ENCODE measurements at places on chromosomes 12 and 14.
A peak's percentile ranks its signal among the peaks of the same experiment; 100 is the strongest.

DNA sequence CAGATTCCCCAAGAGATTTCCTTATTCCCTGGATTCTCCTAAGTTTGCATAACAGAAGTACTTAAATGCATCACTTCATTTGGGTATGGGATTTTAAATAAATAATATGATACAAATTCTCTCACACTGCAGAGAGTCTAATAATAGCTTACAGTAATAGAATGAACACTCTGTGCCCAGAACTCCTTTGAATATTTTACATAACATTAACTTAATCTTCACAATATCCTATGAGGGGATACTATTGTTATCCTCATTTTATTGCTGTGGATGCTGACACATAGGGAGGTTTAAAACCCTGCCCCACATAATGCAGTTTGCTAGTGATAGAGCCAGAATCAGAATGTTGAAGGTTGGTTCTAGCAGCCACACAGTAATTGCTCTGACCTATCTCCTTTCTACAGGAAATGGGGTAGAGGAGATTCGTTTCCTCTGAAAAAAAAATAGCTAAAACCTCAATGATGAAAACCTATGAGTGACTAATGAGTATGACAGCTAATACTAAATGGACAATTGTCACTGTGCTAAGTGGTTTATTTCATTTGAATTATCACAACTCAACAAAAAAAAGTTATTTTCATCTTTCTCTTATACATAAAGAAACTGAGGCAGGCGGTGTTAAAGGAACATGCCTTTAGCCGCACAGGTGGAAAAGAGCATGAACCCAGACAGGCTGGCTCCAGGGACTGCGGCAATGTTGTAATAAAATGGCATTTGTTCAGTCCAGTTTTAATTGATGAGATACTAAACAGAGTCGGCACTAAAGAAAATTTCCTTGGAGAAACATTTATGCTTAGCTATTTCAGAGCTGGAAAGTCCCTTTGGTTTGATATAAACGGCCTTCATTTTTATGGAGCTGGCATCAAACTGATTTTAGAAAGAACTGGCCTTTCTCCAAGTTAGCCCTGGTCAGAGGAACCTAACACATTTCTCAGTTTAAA, 880.9 kb downstream of the NRXN3 start:
- H3K36me3 ChIP-seq = no peaks in the 10 kb centered on the region
- H3K27me3 ChIP-seq = no peaks in the 10 kb centered on the region
- no peak overlapping the region for H3K4me3 ChIP-seq
- no peak overlapping the region for H3K27ac ChIP-seq
- no peaks in the 10 kb centered on the region for H3K4me1 ChIP-seq
- DNase-seq = no peak

DNA sequence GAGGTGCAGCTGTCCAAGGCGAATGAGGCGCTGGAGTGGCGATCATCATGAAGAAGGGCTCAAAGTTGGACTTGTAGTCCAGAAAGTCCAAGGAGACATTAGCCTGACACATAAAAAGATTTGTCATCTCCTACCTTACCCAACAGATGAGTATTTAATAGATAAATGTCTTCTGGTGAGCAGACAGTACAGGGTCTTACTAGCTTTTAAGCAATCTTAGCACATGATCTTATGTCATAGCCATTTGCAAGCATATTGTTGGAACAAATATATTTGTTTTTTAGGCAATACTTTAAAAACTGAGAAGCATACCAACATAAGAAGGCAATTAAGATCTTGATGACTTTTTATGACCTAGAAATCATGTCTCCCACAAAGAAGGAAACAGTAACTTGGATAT, 16.0 kb downstream of the GNS start:
- no peak overlapping the region for H3K4me3 ChIP-seq
- no peaks in the 10 kb centered on the region for H3K27me3 ChIP-seq
- no peak for DNase-seq
- peaks cover 50% of the 10 kb centered on the region for H3K36me3 ChIP-seq
- H3K4me1 ChIP-seq = peaks cover 8% of the 10 kb centered on the region
- no peak overlapping the region for H3K27ac ChIP-seq

DNA sequence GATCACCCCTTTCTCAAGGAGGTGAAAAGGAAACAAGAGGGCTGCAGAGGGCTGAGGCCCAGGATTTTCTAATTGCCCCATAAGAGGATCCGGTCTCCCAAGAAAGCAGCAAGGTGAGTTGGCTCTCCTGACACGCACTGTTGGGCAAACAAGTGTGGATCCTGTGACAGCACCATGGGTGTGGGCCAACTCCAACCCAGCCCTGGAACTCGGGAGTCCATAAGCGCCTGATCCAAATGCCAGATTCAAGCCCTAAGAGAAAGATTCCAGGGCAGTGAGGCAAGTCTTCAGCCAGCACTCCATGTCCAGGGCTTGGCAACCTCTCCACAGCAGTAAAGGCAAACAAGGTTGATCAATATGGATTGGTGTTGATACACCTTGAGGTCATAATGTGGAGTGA, 33.1 kb downstream of the KCNA5 start:
- H3K36me3 ChIP-seq = no peaks in the 10 kb centered on the region
- no peaks in the 10 kb centered on the region for H3K4me1 ChIP-seq
- H3K27me3 ChIP-seq = peaks cover 8% of the 10 kb centered on the region
- no peak overlapping the region for H3K27ac ChIP-seq
- no peak overlapping the region for H3K4me3 ChIP-seq
- DNase-seq = no peak

DNA sequence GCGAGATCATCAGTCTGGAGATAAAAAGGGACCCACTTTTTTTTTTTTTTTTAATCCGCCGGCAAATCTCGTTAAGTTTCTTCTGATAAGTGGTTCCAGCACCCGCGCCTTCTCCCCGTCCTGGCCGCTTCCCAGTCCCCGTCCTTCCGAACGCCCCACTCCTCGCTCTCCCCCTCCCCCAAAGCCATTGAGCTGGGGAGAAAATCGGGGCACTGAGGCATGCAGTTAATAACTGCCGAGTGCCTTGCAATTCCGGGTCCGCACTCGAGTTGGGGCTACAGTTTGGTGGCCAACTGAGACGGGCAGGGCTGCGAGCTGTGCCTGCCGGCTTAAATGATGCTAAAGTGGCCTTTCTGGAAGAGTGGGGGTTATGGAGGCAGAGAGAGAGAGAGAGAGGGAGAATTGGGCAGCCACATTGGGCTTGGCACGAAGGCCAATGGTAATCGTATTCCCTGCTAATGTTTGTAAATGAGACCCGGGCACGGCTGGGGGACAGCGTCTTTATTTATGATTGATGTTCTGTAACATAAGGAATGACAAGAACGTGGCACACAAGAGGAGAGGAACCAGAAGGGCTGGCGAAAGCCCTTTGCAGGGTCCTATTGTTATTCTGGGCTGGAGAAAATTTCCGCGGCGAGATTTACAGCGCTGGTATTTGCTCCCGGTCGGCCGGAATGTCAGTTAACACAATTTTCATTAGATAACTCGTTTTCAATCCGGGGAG, 115.4 kb upstream of the MYL2 start:
- no peaks in the 10 kb centered on the region for H3K36me3 ChIP-seq
- DNase-seq = no peak
- peaks cover 25% of the 10 kb centered on the region for H3K4me1 ChIP-seq
- H3K27ac ChIP-seq = no peak overlapping the region

GRCh38 chr12:4275016-4275869, 1.7 kb downstream of the CCND2 start:
- peak overlapping the region; percentile 89 for H3K4me3 ChIP-seq
- peak overlapping the region; percentile 99 for H3K27ac ChIP-seq
- no peaks in the 10 kb centered on the region for H3K27me3 ChIP-seq
- H3K4me1 ChIP-seq = peaks cover 47% of the 10 kb centered on the region
- H3K36me3 ChIP-seq = peaks cover 54% of the 10 kb centered on the region

- H3K27ac ChIP-seq = no peak overlapping the region
- no peaks in the 10 kb centered on the region for H3K36me3 ChIP-seq
- peaks cover 2% of the 10 kb centered on the region for H3K4me1 ChIP-seq
- no peaks in the 10 kb centered on the region for H3K27me3 ChIP-seq
- H3K4me3 ChIP-seq = no peak overlapping the region
- no peak for DNase-seq
These were observed 28.4 kb upstream of the BDKRB2 start for GRCh38 chr14:96176275-96176674.

GRCh38 chr12:49555631-49556390, 12.1 kb downstream of the MCRS1 start:
- DNase-seq = peak; percentile 15
- H3K4me3 ChIP-seq = no peak overlapping the region
- peaks cover 20% of the 10 kb centered on the region for H3K36me3 ChIP-seq
- H3K27me3 ChIP-seq = peaks cover 20% of the 10 kb centered on the region

DNA sequence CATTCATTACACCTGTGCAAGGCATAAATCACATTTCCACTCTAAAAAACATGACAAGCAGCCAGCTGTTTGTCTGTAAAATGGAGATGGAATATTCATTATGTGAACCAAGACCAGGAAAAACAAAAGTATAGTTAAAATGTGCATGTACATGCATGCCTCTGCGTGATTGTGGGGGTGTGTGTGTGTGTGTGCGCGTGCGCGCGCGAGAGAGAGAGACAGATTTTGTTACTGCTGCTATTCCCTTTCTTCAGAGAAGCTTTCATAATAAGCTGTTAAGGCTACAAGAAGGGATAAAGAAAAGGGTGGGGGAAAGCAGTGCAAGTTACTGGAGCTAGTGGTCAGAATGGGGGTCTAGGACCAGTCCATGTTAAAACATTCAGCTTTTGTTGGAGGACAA, 430.3 kb downstream of the NAV3 start:
- no peaks in the 10 kb centered on the region for H3K27me3 ChIP-seq
- no peak overlapping the region for H3K4me3 ChIP-seq
- H3K36me3 ChIP-seq = no peaks in the 10 kb centered on the region
- no peak for DNase-seq

DNA sequence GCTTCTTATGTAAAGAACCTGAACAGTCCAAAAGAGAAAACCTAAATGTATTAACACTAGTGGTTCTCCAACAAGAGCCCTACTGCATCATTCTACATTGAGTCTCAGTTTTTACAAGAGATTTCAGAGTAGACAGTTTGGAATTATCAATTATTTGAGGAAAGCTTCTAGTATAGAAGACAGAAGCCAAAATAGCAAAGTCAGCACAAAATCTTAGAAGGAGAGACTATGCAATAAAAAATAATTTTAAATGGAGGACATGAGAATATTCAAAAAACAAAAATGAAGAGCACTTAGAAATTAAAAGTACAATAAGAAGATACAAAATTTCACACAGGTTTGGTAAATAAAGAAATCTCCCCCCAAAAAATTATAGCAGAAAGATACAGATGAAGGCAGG, 406.3 kb upstream of the USP15 start:
- no peak overlapping the region for H3K4me3 ChIP-seq
- no peak overlapping the region for H3K27ac ChIP-seq
- H3K4me1 ChIP-seq = no peaks in the 10 kb centered on the region
- H3K27me3 ChIP-seq = peaks cover 4% of the 10 kb centered on the region
- DNase-seq = no peak

GRCh38 chr12:110782922-110783321, 40.2 kb upstream of the PPP1CC start:
- peaks cover 11% of the 10 kb centered on the region for H3K27me3 ChIP-seq
- H3K4me3 ChIP-seq = no peak overlapping the region
- H3K36me3 ChIP-seq = no peaks in the 10 kb centered on the region
- DNase-seq = no peak
